ENCODE measurements at places on chromosomes 2 and 18.

GRCh38 chr2:149399934-149400615 is 69.7 kb downstream of the LYPD6 start:
- DNase-seq, result no peak

GRCh38 chr2:43998263-43998662 is 2.5 kb upstream of the LRPPRC start:
- no peak for DNase-seq

GRCh38 chr2:150811259-150811855 is 323.9 kb upstream of the RND3 start:
- DNase-seq, result peak; percentile 40

GRCh38 chr2:235747786-235748091 is 253.9 kb downstream of the AGAP1 start:
- DNase-seq, result peak; percentile 48

DNA sequence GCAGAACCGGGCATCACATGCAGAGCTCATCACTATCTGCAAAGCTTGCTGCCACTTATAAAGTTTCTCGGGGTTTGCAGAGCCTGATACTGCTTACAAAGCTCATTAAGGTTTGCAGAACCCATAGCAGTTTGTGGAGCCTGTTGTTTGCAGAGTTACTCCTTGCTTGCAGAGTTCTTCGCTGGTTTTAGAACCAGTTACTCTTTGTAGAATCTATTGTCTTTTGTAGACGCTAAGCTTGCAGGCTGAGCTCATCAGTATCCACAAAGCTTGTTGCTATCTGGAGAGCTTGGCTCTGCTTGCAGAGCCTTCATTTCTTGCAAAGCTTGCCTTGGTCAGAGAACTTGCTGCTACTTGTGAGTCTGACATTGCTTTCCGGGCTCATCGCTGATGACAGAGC is 106.9 kb downstream of the CELF4 start:
- DNase-seq, result no peak

DNA sequence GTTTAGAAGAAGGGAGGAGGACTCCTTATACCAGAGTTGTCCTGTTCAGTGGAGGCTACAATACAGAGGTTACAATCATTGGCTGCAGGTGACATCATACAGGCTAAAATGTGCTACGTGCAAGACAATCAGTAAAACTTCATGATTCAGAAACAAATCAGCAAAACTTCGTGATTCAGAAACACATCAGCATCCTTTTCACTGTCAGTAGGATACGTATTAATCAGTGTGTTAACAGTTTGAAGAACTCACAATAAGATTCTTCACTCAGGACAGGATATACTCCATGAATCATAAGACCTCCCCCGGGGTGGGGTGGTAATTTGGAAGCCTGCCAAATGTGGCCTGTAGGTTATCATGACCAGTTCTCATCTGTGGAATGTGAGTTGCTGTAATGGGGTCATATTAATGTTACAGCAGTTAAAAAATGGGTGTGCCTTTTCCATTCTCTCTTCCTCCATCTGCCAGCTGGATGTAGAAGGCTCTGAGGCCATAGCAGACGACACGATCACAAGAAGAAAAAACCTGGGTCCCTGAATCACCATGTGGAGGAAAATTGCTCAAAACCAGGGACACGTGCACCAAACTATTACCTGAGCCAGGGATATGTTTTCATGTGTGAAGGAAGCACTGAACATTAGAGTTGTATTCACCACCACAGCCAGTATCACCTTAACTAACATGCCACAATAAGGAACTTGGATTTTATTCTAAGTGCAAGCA is 134.8 kb upstream of the CREB1 start:
- DNase-seq, result no peak

DNA sequence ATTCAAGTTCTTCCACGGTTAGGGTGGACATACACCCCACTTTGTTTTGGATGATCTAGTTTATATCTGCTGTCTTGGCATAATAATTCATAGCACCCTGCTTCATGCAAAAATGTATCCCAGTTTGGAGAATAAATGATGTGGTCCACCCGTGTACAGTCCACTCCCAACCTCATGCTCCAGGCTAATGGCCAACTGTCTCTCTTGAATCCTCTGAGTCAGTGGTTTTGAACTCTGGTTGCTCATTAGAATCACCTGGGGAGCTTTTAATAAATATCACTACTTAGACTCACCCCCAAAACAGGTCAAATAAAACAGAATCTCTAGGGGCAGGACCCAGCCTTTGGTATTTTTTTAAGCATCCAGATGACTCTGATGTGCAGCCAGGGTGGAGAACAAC is 78.5 kb downstream of the SDC1 start:
- DNase-seq, result no peak

- DNase-seq, result no peak
Measured at GRCh38 chr18:59459369-59460071, 100.5 kb upstream of the LMAN1 start.

DNA sequence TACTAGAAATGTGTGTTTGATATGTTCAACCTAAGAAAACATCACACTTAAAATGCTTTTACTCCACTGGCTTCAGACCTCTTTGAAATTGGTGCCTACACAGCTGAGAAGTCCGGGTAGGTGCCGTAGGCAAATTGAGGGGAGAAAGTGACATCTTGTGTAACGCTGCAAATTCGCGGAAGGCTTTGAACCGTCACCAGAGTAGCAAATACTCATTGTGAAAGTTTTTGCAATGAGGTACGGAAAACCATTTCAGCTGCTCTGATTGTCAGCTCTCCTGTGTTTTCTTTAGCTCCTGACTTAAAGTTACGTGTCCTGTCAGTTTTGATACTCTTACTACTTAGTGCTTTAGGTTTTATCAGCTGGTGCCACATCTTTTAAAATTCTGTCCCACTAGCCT is 224.5 kb downstream of the FAM210A start:
- DNase-seq, result peak; percentile 38

GRCh38 chr18:23057096-23057495 is 78.2 kb upstream of the CABLES1 start:
- DNase-seq, result no peak

DNA sequence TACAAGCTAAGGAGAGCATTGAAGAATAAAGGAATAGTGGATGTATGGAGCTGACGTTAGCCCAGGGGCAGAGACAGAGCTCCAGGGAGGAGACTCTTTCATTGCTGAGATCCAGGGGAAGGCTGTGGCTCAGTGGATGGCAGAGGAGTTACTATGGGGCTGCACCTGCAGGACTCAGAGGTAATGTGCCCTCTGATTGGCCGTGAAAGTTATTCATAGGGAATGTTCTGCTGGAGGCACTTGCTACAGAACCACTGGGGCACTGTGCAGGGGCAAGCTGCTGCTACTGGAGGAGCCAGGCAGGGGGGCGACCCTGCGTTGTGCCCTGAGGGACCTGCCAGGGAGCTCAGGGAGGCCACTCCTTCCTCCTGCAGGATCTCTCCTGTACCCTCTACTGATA is 199.2 kb downstream of the PTPRM start:
- DNase-seq, result no peak

DNA sequence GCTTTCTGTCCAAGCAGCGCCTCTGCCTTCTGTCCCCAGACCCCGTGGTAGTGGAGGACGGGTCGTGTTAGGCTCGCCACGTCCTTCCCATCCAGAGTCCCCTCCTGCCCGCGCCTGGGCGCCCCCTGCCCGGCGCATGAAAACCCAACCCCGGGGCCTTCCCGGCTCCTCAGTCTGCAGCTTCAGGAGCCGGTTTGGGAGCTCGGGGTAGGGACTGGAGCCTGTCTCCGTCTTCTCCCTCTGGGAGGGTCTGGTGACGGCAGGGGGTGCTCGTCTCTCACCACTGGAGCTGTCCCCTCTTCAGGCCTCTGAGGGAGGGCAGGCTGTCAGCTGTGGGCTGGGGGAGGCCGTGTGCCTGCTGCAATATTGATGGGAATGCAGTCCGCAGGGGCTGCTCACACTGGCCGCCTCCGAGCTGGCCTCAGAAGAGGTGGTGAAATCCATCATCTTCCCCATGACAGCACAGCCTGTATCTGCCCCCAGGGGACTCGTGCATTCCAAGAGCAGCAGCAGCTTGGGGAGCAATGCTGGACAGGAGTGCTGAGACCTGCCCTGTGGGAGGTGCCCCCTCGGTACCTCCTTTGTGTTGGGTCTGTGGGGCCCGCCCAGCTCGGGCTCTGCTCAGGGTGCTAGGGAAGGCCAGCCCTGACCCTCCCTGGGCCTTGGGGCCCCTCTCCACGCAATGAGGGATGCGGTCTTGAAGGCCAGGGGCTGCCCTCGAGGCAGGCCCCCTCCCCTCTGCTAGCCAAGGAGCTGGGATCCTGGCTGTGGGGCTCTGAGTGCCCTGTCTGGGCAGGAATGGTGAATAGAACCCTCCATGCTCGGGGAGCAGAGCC is 17.8 kb upstream of the KLHL30 start:
- DNase-seq, result no peak

- DNase-seq, result no peak
Measured at GRCh38 chr2:14602309-14602708, 30.2 kb upstream of the LRATD1 start.

DNA sequence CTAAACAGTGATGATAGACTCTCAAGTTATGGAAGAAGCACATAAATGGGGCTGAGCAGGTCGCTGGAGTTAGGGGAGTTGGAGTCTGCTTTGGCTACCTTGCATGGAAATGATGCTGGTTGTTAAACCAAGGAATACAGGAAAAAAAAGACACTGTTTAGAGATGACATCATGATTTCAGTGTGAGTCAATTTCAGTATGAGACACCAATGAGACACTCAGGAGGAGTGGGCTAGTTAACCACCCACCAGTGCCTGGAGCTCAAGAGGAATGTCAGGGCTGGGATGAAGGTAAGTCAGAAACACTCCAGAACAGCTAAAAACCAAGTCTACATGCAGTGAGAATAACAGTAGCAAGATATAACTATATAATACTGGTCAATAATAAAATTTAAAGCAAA is 303.6 kb downstream of the SOX11 start:
- DNase-seq, result no peak

DNA sequence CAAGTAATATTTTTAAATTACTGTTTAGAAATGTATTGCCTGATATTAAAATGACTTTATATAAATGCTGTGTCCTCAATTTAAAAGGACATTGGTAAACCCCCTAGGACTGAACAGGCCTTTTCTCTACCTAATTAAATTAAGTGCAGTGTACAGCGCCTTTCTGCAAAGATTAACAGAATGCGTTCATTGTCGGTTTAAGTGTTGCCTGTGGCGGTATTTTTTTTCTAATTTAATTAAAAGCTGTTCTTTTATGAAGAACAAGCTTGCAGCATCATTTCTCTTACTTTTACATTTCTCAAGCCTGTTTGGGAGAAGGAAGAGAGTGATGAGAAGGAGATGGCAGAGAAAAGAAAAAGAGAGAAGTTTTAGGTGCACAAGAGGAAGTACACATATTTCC is 344.9 kb downstream of the CPS1 start:
- DNase-seq, result no peak

DNA sequence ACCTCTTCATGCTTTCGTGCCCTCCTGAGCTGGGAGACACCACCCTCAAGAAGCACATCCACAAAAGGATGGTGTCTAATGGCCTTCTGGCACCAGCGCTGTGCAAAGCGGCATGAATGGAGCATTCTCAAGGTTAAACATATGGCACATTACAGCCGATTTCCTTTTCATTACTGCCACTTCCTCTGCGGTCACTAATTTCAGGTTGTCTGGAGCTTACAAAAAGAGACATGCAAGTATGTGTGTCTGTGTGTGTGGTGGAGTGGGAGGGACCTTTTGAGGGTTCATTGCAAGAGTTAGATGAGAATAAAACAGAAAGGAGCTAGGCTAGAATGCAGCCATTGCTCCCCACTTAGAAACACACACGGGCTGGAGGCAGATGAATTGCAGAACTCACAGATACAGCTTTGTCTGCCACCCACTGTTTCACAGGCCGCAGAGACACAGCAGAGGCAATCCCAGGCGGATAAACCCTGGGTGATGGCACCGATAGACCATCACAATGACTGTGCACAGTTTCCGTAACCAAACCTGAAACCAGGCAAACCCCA is 76.0 kb downstream of the TGIF1 start:
- DNase-seq, result peak; percentile 28

DNA sequence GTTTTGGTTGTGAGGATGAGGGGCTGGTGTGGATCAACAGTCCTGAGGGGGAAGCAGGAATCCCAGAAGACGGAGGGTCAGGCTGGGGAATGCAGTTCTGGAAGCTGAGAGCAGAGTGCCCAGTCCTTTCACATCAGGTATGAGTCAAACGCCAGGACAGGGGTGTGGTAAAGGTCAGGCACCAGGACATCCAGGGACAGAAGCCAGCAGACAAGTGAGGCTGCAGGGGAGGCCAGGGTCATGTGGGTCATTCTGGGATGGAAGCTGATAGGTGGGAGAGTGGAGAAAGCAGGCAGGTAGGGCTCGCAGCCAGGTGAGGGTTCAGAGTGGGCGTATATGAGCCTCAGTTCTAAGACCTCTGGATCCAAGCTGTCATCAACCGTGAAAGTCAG is 12.8 kb upstream of the GNLY start:
- no peak for DNase-seq

GRCh38 chr2:23169896-23170295 is 215.1 kb upstream of the KLHL29 start:
- no peak for DNase-seq

- DNase-seq, result no peak
Measured at GRCh38 chr2:139367416-139367815, 587.2 kb upstream of the NXPH2 start.

DNA sequence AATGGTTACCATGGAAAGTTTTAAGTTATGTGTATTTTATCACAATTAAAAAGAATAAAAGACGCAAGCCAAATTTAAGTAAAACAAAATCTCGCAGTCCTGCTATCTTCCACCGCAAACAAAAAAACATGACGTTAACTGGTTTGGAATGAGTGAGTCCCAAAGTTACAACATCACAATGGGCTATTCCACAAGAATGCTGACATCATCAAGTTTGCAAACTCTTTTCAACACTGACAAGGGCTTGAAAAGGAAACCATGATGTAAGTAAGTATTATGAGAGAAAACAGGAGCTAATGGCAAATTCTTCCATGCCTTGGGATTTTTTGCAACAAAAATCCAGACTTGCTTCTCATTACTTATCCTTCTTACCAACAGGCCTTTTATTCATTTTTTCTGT is 31.1 kb downstream of the SIGLEC15 start:
- no peak for DNase-seq

DNA sequence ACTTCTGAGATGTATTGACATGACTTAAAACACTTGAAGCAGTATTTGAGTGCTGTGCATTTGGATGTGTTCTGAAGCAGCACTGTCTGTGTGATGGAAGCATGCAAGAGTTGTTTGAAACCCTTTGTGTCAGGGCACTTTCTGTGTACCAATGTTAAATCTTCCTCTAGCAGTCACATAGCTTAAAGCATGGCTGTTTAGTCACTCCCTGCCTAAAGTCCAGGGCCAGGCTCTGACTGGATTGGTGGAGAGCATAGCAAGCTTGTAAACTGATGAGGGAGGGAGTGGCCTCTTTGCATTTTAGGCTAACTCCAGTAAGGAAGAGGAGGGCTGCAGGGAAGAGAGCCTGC is 73.5 kb downstream of the MYO1B start:
- DNase-seq, result peak; percentile 57

- no peak for DNase-seq
Measured at GRCh38 chr2:71901466-71901865, 246.2 kb downstream of the CYP26B1 start.

Measured in femur (tissue), 1 donor.